H4 (cell line): ENCODE measurements at places on chromosomes 1 and 21. TPM values are rescaled to one million over a fixed set of nuclear protein-coding genes. Genes with fewer than 3 reads are reported as not detected.

GRCh38 chr1:198416296-198416695 lies 124.2 kb downstream of the ATP6V1G3 start:
- no peak for DNase-seq

CELA3A gene
- total RNA-seq: not detected in 2 replicates

FAM177B gene
- total RNA-seq: not detected in 2 replicates

GRCh38 chr1:185156288-185156853 lies 382 bp downstream of the TRMT1L start:
- DNase-seq: no peak

DNA sequence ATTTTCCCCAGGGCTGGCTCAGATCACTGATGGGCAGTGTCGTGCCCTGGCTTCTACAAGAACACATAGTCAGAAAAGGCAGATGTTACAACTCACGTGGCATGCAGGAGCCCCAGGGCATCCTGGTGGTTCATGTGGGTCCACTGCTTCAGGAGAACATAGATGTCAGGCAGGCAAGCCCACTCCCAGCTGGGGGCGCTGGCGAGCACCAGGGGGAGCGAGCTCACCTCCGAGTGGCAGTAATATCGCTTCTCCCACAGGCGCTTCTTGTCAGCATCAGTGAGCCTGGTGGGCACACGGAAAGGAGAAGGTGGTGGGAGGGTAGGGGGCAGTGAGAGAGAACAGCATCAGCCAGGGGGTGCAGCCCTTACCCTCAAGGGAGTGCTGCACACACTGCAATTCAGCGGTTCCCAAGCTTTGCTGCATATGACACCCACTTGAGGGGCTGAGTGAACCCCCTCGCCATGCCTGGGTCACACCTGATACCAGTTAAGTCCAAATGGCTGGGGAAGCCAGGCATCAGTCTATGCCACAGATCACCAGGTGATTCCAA lies 34.3 kb upstream of the PPP1R15B start:
- peak; percentile 32 for DNase-seq

DNA sequence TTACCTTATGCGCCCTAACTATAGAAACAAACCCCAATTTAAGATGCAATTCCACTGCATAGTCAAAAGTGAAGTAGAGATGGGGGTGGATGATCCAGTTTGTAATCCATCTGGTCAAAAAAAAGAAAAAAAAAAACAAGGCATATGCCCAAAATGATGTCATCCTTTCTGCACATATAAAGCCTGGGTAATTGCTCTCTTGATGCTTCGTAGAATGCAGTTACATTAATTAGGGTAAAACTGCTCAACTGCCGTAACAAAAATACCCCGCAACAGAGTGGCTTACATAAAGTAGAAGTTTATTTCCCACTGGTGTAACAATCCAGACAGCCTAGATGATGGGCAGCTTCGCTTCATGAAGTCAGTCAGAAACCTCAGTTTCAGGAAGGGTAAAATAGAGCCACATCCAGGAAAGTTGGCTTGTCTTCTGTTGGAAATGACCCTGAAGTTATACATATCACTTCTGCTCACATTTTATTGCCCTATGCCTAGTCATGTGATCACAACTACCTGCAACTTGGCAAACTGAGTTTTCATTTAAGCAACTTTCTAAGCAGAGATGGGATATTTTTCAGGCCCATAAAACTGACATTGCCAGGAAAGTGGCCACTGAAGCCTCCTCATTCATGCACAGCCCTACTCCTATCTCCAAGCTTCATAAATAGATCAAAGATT lies 221.7 kb downstream of the C1orf94 start:
- no peak for DNase-seq

DNA sequence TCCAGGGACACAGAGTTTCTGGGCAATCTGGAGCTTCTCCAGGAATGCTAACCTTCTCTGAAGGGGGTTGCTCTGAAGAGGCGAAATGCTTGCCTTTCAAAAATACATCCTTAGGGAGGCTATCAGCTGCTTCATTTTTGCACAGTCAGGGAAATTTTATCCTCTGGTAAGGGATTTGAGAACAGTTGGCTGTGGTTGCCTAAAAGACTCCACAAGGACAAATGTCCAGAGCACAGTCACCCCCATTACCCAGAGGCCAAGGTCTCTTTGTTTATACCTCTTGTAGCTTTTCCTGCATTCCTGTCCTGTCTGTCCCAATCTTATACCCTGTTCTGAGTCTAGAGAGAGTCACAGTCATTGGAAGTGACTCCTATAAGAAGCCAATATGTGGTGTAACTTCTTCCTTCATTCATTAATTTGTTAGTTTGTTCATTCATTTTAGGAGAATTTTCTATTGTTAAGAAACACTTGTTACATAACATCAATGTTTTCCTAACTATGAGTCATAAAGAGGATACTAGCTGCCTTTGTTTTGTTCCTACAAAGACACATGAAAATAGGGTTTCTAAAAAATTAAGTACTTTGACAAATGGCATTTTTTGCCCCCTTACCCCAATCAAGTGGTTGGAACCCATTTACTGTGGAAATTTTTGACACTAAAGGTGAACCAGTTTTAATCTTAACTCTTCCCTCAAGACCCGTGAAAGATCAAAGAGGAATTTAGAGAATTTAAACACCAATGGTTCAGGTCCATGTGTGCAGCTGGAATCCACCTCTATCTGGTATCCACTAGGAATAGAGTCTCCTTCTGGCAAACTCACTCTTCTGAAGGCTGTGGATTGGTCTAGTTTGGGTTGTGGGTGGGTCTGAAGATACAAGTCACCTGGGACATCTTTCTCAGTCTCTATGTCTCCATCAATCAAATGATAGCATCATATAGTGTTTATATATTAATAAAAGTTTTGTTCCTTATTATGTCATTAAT lies 47.1 kb downstream of the GPR88 start:
- no peak for DNase-seq

NBPF4 gene
- not detected in 2 replicates for total RNA-seq

TRIM63 gene
- not detected in 2 replicates for total RNA-seq

DNA sequence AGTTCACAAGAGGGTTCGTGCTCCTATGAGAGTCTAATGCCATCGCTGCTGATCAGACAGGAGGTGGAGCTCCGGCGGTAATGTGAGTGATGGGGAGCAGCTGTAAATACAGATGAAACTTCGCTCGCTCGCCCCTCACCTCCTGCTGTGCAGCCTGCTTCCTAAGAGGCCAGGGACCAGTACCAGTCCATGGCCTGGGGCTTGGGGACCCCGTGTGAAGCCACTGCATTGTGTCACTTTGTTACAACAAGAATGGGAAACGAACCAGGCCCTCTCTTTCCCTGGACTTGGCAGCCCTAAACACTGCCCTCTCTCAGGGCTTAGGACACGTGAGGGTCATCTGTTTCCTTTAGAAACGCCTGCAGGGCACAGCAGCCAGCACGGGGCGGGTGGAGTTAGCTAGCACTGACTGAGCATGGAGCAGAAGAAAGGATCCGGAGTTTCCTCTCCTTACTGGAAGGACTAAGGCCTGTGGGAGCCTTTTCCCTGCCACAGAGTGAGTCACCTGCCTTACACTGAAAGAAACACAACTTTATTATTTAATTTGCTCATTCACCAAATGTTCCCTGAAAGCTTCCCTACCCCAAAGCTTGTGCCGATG lies 185.2 kb upstream of the TMEM51 start:
- peak; percentile 60 for DNase-seq

GRCh38 chr1:12387641-12388040 lies 157.8 kb downstream of the VPS13D start:
- no peak for DNase-seq

DNA sequence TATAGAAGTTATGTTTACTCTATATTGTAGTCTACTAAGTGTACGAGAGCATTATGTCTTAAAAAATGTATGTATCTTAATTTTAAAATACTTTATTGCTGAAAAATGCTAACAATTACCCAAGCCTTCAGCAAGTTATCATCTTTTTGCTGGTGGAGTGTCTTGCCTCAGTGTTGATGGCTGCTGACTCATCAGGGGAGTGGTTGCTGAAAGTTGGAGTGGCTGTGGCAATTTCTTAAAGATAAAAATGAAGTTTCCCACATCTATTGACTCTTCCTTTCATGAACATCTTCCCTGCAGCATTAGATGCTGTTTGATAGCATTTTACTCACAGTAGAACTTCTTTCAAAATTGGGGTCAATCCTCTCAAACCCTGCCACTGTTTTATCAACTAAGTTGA lies 95.8 kb downstream of the CDC7 start:
- DNase-seq: no peak

DNA sequence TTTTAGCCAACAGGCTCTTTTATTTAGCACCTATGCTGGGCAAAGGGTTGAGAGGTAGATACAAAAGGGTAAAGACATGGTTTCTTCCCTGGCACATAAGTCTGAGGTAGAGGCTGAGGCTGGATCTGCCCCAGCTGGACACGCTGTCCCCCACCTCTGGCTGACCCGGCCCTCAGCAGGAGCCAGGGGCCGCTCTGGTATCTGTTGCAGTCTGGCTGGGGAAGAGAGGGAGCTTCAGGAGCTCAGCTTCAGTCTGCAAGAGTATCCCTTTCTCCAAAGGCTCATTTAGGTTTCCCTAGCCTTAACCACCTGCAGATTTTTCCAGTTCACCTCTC lies 14.2 kb downstream of the BLACAT1 start:
- DNase-seq: no peak

TXNIP gene
- 101 and 102 TPM in 2 replicates for total RNA-seq

GRCh38 chr1:193070942-193071341 lies 11.5 kb downstream of the RO60 start:
- DNase-seq: no peak

DNA sequence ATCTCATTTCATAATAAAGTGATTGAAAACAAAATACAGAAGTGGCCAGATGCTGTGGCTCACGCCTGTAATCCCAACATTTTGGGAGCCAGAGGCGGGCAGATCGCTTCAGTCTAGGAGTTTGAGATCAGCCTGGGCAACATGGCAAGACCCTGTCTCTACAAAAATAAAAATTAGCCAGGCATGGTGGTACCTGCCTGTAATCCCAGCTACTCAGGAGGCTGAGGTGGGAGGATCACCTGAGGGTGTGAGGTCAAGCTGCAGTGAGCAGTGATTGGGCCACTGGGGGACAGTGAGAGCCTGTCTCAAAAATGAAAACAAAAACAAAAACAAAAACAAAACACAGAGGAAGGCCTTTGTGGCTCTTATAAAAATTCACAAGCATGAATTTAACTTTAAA lies 38.6 kb downstream of the TRIM33 start:
- no peak for DNase-seq

TSACC gene
- total RNA-seq: 0.23 and 0.39 TPM in 2 replicates

DNA sequence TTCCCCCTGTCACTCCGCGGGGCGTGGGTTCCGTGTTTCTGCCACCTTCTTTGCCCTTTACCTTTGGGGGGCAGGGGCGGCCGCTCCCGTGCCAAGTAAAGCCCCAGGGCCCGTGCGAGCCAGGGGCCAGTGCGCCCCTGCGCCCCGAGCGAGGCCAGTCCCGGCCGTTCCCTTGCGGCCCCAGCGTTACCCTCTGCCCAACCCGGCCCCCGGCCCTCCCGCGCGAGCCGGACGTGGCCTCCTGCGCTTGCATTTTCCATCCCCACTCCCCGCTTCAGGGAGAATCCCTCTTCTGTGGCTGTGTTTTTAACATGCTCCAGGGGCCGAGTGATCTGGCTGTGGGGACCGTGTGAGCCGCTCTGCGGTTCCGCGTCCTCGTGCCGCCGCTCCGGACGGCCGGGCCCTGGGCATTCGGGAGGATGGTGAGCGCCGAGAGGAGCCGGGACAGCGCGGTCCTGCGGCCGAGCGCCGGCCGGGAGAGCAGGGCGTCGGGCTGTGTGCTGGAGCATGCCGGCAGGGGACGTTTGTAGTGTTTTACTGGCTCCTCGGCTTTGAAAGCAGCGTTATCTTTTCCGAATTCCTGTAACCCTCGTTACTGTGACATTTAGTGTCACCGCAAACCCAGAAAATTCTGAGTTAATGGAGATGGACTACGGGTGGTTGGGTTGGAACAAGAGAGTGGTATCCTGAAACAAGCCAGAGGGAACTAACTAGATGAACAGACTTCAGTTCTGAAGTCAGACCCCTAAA lies 1.0 kb downstream of the GALNT2 start:
- DNase-seq: no peak

- DNase-seq: no peak
Observed at GRCh38 chr1:203592156-203592555, 34.5 kb upstream of the ATP2B4 start.

THEM5 gene
- not detected in 2 replicates for total RNA-seq

VANGL2 gene
- total RNA-seq: 1.2 and 1.8 TPM in 2 replicates

ITGB2 gene
- total RNA-seq: 0.91 and 1.9 TPM in 2 replicates

DNA sequence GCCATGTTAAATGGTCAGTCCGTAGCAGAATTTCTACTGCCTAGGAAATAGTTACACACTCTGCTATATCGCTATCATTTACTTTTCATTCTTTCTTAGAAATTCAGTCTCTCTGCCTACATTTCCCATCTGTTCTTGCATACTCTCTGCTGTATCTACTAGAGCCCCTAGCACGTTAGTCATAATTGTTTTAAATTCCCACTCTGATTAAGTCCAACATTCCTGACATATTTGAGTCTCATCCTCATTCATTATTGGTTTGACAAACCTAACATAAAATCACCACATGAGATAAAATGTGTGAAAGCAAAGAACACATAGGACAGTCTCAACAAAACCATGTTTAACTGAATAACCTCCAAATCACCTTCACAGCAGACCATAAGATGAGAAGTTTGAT lies 513.6 kb downstream of the PLPP3 start:
- DNase-seq: no peak

DNA sequence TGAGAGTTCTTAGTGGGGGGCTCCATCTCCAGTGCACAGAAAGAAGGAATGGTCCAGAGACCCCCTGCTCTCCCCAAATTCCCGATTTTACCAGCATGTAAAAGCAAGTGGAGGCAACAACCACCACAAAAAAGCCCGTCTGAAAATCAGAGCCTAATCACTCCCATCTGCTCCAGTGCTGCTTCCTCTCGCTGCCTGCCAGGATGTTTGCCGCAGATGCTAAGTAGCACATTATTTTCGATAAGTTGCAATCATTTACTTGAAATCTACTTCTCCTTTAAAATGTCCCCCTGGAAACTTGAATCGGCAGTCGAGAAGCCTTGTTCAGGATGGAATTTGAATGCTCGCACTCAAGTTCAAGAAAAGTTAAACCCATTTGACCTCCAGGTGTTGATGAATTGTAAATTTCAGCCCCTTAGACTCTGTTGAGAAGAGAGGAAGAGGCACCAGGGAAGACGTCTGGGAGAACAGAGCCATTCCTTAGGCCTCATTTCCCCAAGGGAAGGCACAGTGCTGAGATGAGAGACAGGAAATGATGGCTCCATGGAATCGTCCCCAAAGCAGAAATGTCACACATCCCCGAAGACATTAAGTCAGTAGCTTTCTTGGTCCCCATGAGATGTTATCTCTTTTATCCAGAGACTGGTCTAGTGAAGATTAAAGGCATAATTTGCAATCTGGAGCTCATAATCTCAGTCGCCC lies 221.3 kb downstream of the PBX1 start:
- DNase-seq: no peak

PIK3CD gene
- total RNA-seq: 2.3 and 3.1 TPM in 2 replicates

AIM2 gene
- total RNA-seq: 39.5 and 42.8 TPM in 2 replicates

- DNase-seq: no peak
Observed at GRCh38 chr1:115783311-115783710, 14.8 kb upstream of the CASQ2 start.
